Cortex of kidney (tissue), 1 donor: ENCODE measurements at places on chromosomes 1 and 21.

DNA sequence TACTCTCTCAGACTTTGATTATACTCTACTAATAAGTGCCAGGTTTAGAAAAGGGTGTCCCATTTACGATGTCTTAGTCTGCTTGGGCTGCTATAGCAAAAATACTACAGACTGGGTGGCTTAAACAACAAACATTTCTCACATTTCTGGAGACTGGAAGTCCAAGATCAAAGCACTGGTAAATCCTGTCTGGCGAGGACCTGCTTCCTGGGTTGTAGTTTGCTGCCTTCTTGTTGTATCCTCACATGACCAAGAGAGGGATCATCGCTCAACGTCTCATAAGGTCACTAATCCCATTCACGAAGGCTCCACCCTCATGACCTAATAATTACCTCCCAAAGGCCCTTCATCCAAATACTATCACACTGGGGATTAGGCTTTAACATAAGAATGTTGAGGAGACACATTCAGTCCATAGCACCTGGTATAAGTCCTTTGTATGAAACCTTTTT lies 12.0 kb downstream of the PRDX6 start:
- DNase-seq, result no peak

DNA sequence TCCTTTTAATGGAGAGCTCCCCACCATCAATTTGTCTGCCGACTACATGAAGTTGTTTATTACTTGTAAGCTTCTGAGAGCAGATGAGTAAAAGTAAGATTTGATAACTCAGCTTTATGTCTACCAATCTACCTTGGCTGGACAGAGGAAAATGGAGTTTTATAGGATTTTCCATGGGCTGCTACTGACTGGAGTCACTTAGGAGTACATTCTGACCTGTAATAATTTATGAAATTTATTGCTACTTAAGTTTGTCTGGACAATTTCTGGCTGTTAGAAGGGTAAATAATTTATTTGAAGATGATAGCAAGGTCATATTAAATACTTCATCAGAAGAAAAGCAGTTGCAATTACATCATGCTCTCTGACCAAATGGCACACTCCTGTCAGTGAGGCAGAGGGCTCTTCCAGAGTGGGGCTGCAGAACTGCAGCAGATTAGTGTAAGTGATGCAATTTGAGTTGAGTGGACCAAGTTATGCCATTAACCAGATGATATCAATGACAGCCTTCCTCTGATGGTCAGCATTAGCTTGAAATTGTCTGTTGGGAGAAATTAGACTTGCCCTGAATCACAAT lies 736.7 kb upstream of the PTBP2 start:
- DNase-seq, result no peak

DNA sequence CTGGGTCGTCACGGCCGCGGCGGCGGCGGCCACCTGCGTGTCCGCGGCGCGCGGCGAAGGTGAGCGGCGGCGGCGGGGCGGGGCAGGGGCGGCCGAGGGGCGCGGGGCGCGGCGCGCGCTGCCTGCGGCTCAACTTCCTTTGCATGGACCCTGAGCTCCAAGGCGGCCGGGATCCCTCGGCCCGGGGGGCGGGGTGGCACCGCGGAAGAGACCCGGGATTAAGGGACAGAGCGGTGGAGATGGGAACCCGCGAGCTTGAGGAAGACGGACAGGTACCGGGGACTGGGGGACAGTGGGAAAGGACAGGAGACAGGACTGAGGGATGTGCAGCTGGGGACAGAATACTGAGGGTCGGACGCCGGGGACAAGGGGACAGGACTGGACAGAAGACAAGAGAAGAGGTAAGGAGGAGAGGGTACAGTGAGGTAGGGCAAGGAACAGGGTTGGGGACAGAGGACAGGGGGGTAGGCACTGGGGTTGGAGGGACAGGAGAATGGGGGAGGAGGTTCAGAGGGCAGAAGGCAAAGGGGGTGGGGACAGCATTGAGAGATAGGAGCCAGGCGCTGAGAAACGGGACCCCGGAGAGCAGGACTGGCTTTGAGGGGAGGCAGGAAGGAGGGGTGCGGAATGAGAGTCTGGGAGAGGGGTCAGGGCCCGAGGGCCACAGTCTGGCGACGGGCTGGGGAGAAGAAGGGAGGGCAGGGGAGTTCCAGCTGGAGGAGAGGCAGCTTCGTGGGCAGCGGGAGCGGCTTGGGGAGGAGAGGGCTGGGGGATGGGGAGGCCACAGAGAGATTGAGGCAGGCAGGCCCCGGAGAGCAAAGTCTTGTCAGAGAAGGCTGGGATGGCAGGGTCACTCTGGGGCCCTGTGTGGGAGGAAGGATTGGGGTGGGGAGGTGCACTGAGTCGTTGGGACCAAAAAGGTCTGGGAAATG lies 648 bp downstream of the EPHA8 start:
- DNase-seq, result no peak

DNA sequence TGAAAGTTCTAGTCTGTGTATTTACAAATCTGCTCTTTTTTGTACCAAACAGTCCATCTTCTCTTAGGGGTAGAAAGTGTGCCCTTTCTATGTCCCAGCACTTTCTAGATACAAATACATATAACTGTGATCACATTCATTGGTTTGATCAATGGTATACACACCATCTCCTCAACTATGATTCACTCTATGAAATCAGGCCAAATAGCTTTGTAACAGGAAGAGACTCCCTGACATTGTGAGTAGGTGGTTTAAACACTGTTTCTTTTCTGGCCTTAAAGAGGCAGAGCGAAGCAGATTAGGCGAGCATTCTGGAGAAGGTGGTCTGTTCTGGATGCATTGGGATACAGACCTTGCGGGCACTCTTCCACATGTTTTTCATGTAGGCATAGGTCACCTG lies 39.3 kb upstream of the EXOSC10 start:
- DNase-seq, result no peak

- no peak for DNase-seq
Measured at GRCh38 chr1:224582041-224582440, 34.1 kb upstream of the CNIH3 start.

GRCh38 chr1:20347699-20348098 lies 57.0 kb downstream of the VWA5B1 start:
- no peak for DNase-seq

GRCh38 chr1:93877529-93877928 lies 1.5 kb downstream of the DNTTIP2 start:
- no peak for DNase-seq

GRCh38 chr1:207959141-207959825 lies 48.4 kb upstream of the CD34 start:
- DNase-seq, result no peak

DNA sequence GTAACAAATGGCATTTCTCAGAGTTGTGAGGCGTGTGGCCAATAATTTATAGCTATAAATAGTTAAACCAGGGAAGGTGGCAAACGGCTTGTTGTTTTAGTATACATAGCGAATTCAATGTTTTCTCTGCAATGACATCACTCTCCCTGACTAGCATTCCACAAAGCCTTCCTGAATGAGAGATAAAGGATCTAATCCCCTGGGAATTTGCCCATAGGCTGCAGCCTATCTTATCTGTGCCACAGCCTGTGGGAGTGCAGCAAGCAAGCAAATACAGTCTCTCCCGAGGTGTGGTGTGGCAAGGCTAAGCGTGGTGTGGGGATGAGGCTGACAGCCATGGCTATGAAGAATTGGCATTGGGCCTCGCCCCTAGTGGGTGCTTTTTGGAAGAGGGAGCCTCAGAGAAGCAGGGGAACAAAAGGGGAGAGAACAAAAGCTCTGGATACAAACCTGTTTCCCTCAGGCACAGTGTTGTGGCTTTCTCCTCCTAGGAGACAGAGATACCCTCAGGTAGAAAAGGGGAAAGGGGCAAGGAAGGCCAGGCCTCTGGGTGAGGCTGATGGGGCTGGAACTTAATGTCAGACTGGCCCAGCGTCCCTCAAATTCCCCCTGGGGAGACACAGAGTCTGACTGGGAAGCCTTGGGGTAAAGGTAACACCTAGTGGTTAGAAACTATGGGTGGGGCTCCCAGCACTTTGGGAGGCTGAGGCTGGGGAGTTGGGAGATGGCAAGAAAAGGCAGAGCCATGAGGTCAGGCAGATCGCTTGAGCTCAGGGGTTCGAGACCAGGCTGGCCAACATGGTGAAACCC lies 8.9 kb downstream of the TAGLN2 start:
- DNase-seq, result no peak

DNA sequence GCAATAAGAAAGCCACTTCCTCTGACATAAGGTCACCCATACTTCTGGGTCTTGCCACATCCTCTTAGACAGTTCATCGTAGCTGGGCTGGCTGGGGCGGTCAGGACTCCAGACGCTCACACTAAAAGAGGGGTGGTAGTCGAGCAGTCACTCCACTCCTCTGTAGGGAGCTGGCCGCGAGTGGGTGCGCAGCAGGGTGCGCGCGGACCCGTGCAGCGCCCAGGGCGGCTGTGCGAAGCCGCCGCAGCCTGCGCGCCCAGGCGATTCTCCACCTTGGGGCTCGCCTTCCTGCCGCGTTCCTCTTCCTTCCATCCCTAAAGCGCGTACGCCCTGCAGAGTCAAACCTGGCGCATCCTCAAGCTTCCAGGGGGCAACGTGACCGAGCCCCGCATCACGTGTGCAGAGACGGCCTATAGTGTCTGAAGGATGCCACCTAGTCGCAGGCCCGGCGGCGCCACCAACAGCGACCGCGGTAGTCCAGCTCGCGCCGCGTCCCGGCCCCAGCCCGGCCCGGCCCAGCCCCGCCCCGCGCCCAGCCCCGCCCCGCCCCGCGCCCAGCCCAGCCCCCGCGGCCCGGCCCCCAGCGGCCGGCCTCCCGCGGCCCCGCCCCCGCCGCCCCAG lies 360 bp upstream of the PRDX6 start:
- no peak for DNase-seq
